ENCODE measurements at places on chromosomes 7 and 10.
A peak's percentile ranks its signal among the peaks of the same experiment; 100 is the strongest.

DNA sequence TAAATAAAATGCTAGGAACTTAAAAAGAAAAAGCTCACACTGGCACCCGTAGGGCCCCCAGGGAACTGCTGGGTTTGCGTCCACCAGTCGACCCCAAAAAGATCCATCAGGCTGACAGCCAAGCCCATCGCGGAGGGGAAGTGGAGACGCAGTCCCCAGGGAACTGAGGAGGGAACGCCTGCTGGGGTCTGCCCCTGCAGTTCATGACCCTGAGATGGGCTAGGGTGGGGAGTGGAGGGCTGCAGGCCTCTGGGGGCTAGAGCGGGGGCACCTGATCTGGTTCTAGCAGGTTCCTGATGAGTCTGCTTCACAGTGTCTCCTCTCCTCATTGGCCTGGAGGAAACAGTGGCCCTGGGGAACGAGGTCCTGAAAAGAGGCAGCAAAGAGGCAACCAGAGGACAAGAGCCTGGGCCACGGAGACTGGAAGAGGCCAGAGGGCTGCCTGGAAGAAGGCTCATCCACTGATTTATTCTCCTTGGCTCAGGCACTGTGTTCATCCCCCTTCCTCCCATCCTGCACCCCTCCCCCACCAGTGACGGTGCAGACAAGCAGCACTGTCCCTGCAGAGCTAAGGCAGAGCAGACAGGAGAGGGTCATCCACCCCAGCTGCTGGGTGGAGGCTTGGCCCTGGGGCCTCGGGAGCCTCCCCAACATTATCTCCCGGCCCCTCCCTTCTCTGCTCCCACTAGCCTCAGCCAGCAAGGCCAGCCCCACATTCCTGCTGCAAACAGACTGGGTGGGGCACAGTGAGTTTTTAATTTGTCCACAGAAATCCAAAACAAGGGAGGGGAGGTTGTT is 24.7 kb upstream of the HSPA12A start:
- no peak for DNase-seq

GRCh38 chr10:18498998-18499397 is 152.4 kb downstream of the NSUN6 start:
- no peak for DNase-seq

- no peak for DNase-seq
Measured at GRCh38 chr7:121475806-121476205, 79.7 kb upstream of the FAM3C start.

DNA sequence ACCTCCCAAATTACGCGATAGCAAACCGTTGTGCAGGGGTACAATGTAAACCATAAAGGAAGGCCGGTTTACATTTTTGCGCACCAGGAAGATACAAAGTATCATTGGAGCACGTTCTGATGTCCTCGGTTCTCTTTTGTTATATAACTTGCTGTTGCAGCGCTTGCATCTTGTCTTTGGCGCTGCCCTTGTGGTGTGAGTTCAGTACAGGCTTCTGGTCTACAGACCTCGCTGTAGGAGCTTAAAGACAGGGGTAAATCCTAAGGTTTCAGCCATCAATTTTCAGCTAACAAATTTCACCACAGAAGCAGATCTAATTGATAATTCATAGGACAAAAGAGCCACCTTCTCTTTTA is 1.5 kb upstream of the MKX start:
- DNase-seq: no peak

DNA sequence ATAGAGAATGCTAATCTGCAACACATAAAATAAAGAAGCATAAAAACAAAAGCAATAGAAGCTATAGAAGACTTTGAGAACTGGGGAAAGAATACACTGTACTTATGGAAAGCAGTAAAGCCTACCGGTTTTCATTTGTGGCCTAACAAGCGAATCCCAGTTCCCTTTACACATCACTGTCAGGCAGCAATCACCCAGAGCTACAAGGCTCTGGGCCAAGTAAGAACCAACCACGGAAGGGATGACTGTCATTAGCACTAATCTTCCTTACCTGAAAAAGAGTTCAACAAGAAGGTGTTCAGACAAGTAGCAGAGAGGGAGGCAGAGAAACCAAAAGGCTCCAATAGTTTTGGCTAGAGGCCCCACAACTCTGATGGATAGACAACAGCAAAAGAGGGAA is 15.0 kb downstream of the CCDC6 start:
- no peak for DNase-seq

GRCh38 chr7:22542254-22542653 is 42.3 kb upstream of the STEAP1B start:
- no peak for DNase-seq

DNA sequence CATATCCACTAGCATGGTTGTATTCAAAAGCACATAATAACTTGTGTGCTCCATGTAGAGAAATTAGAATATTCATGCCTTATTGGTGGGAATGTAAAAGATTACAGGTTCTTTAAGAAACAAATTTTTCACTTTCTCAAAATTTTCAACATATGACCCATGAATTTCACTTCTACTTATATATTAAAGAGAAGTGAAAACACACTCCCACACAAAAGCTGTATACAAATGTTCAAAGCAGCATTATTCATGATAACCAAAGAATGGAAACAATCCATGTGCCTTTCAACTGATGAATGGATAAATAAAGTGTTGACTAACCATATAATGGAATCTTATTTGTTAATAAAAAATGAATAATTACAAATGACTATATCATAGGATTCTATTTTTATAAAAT is 694.5 kb upstream of the PCDH15 start:
- DNase-seq: no peak

DNA sequence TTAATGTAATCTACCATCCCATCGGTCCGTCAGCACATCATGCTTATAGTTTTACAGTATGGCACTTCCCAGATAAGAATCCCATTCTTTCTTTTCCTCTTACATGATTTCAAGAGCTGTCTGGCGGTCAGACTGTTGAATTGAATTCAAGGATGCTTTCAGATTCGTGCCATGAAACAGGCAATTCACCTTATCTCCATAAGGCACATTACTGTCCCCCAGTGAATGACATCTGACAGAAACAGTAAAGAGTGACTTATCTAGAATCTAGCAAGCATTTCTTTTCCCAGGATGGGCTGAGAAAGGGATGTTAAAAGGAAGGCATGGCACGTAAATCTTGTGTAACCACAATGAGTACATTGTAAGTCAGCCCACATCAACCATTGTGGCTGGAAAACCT is 61.1 kb upstream of the SEM1 start:
- no peak for DNase-seq

DNA sequence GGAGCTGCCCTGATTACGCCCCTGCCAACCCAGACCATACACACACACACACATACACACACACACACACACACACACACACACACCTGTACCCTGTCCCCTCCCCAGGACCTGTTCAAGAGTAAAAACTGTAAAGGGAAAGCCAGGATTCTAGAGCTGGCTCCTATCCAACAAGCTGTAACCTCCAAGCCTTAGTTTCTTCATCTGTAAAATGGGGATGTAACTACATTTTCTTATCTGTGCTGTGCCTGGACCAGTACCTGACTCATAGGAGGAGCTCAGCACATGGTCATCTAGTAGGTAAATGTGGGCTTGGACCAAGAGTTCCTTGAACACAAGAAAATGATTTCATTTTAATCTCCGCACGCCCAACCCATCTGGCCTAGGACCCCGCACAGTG is 128.8 kb downstream of the ZMIZ1 start:
- DNase-seq: no peak

- no peak for DNase-seq
Measured at GRCh38 chr10:119769886-119770285, 44.0 kb downstream of the INPP5F start.

DNA sequence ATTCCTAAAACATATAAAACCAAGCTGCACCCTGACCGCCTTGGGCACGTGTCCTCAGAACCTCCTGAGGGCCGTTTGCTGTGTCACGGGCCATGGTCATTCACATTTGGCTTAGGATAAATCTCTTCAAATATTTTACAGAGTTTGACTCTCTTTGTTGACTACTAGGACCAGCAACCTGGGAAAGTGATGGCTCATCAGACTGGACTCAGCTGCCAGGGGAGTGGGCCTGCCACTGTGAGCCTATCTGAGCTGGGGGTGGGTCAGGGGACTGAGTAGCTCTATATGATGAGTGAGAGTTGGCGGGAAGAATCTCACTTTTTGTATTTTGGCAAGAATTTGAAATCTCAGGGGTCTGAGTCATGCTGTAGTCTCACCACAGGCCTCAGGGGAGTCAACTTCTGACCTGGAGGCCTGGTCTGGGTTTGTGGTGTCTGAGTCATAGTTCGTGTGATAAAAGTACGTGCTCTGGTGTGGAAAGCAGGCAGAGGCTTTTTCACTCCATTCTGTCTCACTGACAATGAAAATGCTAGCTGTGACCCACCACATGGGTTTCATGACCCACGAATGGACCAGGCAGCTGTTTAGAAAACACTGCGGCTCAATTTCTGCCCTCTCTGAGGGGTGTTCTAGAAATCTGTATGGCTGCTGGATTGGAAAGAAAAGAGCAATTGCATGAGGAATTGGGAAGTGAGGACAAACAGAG is 4.2 kb upstream of the UPP1 start:
- peak; percentile 67 for DNase-seq

- no peak for DNase-seq
Measured at GRCh38 chr7:85095366-85095765, 91.5 kb downstream of the SEMA3D start.

GRCh38 chr10:32308027-32308603 is 38.8 kb downstream of the EPC1 start:
- no peak for DNase-seq

GRCh38 chr10:43901302-43901701 is 252.6 kb upstream of the ZNF32 start:
- DNase-seq: no peak

DNA sequence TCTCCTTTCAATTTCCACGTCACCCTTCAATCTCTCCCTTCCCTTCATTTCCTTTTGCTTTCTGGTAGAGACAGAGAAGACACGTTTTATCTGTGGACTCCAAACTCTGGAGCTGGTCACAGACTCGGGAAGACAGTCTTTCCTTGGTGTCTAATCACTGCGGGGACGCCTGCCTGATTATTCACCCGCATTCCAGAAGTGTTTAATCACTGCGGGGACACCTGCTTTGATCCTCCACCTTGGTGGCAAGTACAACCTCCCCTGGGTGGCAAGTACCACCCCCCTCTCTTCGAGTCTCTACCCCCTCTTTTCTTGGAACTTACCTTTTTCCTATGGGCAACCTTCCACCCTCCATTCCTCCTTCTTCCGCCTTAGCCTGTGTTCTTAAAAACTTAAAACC is 15.3 kb upstream of the LRRC61 start:
- no peak for DNase-seq

GRCh38 chr7:68411742-68412141 is 1186.5 kb upstream of the AUTS2 start:
- DNase-seq: no peak

- DNase-seq: no peak
Measured at GRCh38 chr10:131785121-131785460, 115.7 kb upstream of the PPP2R2D start.

DNA sequence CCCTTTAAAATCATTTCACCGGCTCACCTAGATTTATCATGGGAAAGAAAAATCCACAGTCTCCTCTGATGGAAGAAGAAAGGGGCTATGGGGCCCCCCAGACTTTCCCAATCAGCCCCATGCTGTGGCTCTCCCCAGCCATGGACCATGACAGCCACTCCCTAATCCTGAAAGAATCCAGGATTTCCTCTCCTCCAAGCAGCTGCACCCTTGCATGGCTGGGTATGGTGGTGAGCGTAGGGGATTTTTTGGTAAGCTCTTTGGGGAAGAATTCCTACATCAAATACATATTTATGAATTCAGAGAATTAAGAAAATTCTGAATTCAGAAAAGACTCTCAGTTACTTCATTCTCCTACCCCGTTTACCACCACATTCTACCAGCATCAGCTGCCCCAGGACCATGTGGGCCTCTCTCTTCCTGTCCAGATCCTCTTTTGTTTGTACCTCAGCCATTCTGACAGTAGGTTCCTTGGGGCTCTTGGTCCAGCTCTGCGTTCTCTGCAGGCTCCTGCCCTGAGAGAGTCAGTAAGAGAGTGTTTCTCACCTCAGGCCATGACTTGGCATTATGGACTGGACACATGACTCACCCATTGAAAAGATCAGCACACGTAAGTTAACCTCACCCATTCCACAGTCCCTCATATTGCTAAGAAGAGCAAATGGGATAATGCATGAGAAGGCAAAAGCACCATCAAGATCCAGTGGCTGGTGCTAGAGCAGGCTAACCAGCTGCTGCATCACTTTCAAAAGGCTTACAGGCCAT is 337.8 kb downstream of the ELMO1 start:
- DNase-seq: no peak

DNA sequence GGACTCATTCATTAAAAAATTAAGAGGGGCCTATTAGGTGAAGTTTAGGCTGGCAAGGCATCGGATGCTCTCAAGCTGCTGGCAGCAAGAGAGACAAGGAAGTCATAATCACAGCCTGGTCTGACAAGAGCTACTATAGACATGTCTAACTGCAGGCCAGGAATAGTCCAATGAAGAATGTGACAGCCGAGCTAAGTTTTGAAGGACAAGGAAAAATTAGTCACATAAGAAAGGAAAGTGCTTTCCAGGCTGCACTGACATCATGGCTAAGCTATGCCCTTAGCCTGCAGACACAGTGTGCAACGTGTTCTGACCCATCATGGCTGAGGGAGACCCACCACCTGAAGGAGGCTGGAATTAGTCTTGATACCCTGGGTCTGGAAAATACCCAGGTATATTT is 281.1 kb downstream of the PLXNA4 start:
- no peak for DNase-seq

GRCh38 chr10:34037499-34037898 is 703.0 kb upstream of the NRP1 start:
- no peak for DNase-seq

DNA sequence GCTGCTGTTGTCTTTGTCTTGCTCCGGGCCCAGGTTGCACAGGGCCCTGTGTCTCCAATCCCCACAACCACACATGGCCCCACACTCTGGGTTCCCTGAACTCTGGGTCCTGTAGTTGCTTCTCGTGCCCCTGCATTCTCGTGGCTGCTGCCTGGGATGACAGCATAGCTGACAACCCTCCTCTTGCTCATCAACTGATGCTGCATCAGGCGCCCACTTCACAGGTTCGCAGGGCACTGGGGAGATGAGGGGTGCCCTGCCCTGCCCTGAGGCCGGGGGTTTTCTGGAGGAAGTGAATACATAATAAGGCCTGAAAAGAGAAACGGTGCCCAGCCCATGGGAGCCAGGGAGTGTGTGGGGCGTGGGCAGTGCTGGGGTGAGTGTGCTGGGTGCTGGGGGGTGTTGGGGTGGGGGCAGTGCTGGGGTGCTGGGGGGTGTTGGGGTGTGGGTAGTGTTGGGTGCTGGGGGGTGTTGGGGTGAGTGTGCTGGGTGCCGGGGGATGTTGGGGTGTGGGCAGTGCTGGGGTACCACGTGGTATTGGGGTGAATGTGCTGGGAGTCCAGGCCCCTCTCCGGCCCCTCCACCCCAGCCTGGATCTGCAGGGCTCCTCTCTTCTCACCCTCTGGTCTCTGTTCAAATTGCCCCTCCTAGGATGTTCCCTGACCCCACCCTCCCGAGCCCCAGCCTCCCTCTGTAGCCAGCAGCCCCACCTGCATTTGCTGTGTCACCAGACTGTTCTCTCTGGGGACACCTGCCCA is 2.0 kb upstream of the MTG1 start:
- no peak for DNase-seq

DNA sequence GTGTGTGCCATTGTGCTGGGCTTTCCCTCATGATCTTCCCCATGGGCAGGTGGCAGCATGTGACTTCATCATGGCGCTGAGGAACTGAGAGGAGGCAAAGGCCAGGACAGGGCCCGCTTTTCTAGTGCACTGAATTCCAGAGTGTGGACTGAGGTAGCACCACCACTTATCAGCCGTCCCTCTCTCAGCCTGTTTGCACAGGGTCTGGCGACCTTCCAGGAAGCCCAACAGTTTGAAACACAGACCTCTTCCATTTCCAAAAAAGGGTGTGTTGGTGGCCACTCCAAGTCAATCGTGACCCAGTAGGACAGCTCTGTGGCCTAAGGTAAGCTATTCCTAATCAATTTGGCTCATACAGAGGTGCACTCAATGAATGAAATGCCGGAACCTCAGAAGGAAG is 4.4 kb downstream of the DNAJC30 start:
- DNase-seq: no peak
